Spleen (tissue), 13 donors: ENCODE measurements at places on chromosomes 5 and 9. TPM values are rescaled to one million over a fixed set of nuclear protein-coding genes. Genes with fewer than 3 reads are reported as not detected.

Gene PTPDC1
- polyA plus RNA-seq, result 1.9 TPM

Gene CATSPER3
- 0.35 TPM for polyA plus RNA-seq

Gene PRLR
- 0.03 TPM for polyA plus RNA-seq

DNA sequence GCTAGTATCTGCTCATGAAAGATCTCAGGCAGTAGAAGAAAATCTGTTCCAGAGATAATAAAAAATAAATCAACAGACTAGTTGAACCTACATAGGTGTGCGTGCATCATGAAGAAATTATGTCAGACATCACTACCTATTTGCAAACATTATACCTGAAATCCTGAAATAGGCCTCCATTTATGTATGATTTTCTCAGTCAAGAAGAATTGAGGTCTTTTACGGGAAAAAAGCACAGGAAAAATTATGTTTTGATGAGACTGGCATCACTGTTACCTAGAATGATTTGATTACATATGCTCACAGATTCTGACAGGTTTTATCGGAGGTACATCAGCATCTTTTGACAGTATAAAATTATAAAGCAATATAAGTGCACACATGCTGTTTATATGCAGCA lies 1570.5 kb upstream of the NUDT12 start:
- no peaks in the 10 kb centered on the region for H3K27me3 ChIP-seq
- no peak for DNase-seq
- H3K4me3 ChIP-seq, result no peak overlapping the region
- H3K27ac ChIP-seq, result no peak overlapping the region

Gene SHISAL2B
- polyA plus RNA-seq, result not detected

- no peak overlapping the region for H3K4me3 ChIP-seq
- no peak overlapping the region for H3K27ac ChIP-seq
- H3K4me1 ChIP-seq, result peaks cover 5% of the 10 kb centered on the region
- peaks cover 50% of the 10 kb centered on the region for H3K36me3 ChIP-seq
Measured at GRCh38 chr9:137809040-137809576, 68.5 kb upstream of the CACNA1B start.
